ENCODE measurements at places on chromosomes 2 and 18.

DNA sequence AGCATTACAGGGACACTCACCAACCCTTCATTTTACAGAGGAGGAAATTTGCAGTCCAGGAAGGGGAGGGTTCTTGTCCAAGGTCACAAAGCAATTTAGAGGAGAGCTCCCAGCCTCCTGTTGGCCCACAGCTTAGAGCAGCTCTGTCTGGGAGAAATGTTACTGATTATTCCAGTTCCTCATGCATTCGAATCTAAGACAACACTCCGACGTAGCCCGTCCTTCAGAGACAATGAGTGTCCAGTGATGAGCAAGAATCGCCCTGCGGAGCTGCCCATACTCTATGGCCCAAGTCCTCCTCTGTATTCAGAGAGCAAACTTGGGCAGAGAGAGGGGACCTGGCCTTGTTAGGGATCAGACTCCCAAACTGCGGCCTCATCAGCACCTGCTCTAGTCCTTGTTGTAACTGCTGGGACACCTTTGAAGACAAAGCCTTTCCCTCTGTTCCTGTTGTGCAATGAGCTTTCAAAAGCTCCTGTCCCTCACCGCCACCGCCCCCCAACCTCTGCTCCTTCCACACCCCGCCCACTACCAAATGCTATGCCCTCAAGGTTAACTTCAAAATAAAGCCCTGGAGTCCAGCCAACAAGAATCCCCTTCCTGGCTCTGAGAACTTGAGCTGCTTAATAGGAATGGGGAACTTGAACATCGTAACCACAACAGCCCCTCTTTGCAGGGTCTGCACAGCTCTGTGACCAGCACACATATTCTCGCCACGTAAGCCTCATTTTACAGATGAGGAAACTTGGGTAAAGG lies 234.8 kb upstream of the SMAD2 start:
- DNase-seq = no peak

DNA sequence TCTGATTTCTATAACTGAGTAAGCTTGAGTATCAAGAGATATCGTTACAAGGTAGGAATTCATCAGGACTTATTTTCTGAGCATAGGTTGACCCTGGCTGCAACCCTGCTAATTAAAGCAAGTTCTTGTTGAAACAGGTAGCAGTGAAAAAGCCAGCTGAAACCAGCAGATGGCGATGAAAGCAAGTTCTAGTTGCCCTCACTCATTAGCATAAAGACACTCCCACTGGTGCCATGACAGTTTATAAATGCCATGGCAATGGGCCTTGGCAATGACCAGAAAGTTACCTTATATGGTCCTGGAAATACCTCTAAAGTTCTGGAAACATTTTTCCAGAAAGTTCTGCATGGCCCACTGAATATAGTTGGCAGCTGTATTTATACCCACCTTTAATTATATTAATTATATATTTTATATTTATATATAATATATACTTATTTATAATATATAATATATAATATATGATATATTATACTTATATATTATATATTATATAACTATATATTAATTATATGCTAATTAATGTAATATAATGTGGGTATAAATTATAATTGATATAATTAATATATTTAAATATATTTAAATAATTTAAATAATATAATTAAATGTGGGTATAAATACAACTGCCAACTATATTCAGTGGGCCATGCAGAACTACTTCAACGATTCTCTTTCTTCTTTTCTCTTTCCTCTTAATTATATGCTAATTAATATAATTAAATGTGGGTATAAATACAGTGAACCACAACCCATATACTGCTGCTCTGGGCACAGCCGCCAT lies 188.0 kb downstream of the CDH7 start:
- DNase-seq = peak; percentile 69

GRCh38 chr2:134079373-134079772 lies 174.5 kb upstream of the MGAT5 start:
- no peak for DNase-seq

DNA sequence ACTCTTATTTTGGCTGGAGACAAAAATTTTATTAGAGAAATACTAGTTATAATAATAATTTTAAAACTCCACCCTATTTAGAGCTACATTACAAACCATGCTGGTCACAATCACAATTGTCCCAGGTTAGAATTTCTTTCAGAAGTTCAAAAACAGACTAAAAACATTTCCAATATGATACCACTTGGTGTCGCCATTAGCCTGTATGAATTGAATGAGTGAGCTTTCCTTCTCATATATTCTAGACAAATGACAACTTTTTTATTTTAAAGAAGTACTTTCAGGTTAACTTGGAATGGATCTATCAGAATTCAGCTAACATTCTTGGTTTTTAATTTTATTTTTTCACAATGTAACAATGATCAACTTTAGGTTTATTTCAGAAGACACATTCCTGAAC lies 48.0 kb downstream of the SERPINB8 start:
- no peak for DNase-seq

GRCh38 chr2:69914164-69914949 lies 552 bp upstream of the MXD1 start:
- DNase-seq = peak; percentile 100

DNA sequence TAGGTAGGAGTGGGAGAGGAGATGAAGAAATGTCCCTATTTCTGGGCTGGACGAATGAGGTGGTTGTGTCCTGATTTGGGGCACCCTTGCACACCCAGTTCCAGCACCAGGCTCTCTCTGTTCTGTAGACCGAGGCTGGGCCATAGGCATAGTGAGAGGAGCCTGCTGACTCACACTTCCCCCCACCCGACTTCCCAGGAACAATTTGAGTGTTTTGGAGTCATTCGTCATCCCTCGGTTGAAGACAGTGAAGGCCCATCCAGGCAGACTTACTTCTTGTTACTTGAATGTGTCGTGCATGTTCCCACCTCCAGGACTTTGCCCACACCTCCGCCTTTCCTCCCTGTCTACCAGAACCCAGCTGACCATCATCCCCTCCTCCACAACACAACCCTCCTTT lies 179.1 kb downstream of the HAUS1 start:
- peak; percentile 57 for DNase-seq

GRCh38 chr2:159713631-159714246 lies 1.4 kb downstream of the MARCHF7 start:
- no peak for DNase-seq

DNA sequence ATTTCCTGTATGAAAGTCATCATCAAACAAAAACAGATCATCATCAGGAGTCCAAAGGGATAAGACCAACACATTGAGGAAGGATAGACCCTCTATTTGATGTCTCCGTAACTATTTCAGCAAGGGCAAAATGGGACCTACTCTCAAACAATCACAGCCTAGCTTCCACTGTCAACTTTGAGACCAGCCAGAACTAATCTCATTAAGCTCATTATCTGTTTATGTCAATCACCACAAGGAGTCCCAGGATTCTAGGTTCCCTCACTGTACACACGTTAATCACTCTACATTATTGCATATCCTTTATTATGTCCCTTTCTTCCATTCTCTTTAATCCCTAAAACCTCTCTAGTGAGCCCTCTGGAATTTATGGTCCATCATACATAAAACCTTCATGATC lies 370.3 kb upstream of the LINC00305 start:
- DNase-seq = no peak

DNA sequence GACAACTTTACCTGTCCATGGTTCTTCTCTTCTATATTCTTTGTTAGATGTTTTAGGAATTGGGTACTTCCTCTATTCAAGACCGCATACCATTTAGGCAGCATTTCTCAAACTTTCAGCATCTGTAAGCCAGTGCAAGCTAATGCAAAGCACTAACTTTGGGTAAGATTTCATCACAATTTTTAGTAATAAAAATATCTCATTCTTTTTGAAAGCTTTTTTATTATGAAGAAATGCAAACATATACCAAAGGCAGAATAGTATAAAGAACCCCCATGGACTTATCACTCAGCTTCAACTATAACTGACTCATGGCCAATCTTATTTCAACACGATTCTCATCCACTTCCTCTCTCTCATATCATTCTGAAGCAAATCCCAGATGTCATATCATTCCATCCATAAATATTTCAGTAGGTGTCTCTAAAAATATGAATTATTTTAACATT lies 32.9 kb downstream of the INO80C start:
- no peak for DNase-seq

DNA sequence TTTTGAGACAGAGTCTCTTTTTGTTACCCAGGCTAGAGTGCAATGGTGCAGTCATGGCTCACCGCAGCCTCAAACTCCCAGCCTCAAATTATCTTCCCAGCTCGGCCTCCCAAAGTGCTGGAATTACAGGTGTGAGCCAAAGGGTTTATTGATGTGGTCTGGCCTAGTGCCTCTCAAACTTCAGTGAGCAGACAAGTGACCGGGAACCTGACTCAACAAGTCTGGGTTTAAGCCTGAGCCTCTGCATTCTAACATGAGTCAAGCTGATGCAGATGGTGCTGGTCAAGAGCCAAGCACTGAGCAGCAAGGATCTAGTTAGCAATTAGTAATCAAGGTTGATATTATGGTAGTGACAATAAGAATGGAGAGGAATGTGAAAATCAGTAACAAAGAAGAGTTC lies 21.3 kb downstream of the CDK15 start:
- DNase-seq = no peak

DNA sequence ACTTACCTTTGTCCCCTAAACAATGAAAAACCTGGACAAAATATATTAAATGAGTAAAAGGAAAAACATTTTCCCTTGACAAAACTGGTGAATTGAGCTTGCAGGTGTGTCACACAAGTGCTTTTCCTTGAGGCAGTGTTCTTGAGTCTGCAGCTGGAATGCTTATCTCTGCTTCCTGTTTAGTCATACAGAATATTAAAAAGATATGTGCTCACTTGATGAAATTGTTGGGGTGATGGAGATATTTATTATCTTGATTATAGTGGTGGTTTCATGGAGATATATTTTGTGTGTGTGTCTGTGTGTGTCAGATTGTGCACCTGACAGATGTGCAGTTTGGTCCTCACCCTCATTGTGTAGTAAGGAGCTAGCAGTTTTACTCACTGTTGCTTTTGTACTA lies 3.3 kb downstream of the TAF1B start:
- DNase-seq = no peak

GRCh38 chr2:44886414-44886813 lies 55.1 kb upstream of the SIX3 start:
- no peak for DNase-seq

DNA sequence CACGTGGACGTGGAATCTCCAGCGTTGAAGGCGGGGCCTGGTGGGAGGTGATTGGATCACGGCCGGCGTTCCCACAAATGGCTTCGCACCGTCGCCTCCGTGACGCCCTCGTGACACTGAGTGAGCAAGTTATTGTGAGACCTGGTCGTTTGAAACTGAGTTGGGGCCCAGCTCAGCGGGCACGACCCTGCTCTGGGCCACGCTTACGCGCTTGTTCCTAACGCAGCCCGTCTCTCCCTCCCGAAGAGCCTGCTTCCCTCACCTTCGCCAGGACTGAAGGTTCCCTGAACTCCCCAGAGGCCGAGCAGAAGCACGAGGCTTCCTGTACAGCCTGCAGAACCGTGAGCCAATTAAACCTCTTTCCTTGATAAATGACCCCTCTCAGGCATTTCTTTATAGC lies 121.8 kb downstream of the RTP5 start:
- no peak for DNase-seq

DNA sequence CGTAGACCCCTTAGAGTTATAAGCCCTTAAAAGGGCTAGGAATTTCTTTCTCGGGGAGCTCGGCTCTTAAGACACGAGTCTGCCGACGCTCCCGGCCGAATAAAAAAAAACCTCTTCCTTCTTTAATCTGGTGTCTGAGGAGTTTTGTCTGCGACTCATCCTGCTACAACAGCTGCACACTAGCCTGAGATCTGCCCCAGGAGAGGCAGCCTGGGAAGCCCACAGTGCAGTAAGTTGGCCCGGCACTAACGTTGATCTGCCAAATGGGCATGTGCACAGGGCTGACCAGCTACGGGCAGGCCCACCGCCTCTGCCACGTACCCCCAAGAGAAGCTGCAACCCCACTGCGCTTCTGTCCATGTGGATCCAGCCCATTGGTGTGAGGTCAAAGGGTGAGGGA lies 8.4 kb upstream of the LIMS2 start:
- peak; percentile 69 for DNase-seq

DNA sequence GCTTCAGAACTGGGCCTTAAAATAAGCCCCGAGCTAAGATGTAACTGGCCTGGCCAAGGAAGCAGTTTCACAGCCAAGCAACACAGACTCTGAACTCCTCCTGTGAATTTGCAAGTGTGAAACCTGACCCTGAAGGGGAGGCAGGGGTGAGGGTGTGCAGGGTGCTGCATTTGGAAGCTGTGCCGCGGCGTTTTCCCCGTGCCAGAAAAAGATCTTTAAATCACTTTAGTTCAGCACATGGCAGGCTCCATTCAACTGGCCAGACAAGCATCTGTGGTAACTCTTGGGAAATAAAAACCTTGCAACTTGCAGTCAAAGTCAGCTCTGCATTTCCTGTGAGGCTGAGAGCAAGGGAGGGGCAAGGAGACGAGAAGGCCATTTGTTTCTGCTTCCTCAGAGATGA lies 209.3 kb upstream of the SOX11 start:
- peak; percentile 68 for DNase-seq

- DNase-seq = peak; percentile 84
Measured at GRCh38 chr2:100260712-100261620, 61.3 kb downstream of the LONRF2 start.

- DNase-seq = no peak
Measured at GRCh38 chr2:198638577-198638976, 819.2 kb downstream of the SATB2 start.

GRCh38 chr2:191565647-191566198 lies 112.2 kb upstream of the NABP1 start:
- DNase-seq = peak; percentile 59

DNA sequence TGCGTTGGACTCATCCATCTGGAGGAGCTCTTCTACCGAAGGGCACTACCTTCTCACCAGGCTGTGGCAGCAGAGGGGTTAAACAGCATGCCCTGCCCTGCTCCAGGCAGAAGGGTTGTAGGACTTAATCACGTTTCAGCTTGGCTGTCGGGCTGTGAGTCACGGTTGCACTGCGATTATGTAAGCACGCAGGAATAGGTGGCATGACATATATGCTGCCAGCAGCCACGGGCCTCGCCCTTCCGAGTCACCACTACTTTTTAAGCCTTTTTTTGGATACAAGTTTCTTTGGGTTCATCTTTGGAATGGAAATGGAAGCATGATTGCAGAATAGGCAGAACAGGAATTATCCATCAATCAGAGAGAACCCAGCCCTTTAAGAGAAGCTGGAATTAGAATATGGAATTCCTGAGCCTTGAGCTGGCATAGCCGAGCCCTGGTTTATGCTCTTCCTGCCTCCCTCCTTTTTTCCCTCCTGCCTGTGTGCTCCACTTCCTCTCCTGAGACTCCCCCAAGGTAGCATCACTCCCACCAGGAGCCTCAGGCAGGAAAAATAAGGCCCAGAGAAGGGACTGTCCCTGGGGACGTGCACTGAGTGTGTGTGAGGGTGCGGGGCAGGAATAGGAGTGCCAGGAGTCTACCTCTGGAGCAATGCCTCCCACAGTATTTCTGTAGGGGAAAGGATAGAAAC lies 86.8 kb downstream of the SEMA4F start:
- peak; percentile 95 for DNase-seq

DNA sequence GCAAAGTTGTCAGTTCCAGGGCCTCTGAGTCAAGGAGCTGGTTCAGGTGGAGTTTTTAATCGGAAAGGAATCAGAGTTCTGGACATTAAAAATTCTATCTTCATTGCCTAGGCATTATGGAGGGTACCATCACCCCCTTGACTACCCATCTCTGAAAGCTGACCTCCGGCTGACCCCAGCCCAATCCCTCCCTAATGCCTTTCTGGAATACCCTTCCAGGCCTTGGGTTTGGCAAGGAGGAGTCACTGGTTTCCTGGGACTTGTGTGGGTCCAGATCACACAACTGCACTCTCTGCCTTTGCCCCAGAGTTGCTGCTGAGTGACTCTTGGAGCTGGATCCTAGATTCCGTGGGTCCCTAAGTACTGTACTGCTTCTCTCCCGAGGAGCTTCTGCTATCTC lies 1.0 kb upstream of the OSR1 start:
- no peak for DNase-seq

- DNase-seq = no peak
Measured at GRCh38 chr2:177606636-177607035, 214.1 kb downstream of the AGPS start.

Measured in islet precursor cell (in vitro differentiated cells).